ENCODE measurements at places on chromosomes 5 and 9. TPM values are rescaled to one million over a fixed set of nuclear protein-coding genes. Genes with fewer than 3 reads are reported as not detected.

DNA sequence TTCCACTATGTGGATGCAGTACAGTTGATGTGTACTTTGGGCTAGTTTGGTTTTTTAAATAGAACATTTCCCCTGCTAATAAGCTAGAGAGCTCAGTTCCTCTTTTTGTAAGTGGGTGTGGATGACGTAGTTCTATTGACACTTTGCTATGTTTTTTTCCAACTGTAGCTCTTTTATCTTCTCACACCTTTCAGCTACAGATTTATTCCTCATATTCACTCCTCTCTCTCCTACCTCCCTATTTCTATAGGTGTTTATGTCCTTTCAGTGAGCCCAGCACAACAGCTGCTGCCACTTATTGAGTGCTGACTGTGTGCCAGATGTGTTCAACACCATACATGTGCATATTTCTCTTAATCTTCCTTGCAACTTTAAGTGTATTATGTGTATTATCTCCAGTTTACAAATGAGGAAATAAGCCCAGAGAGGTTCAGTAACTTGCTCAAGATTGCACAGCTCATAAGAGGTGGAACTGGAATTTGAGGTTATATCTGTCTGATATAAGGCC, 215.7 kb downstream of the SEMA6A start:
- DNase-seq, result no peak
- no peaks in the 10 kb centered on the region for H3K27me3 ChIP-seq
- H3K4me3 ChIP-seq, result no peak overlapping the region
- H3K4me1 ChIP-seq, result no peaks in the 10 kb centered on the region

- no peak for DNase-seq
- H3K4me1 ChIP-seq, result no peaks in the 10 kb centered on the region
- H3K4me3 ChIP-seq, result no peak overlapping the region
- no peak overlapping the region for H3K27ac ChIP-seq
Observed at GRCh38 chr9:114493521-114494184, 11.6 kb downstream of the WHRN start.

GRCh38 chr9:14058325-14058688, 255.6 kb downstream of the NFIB start:
- no peak overlapping the region for H3K4me3 ChIP-seq
- no peak for DNase-seq
- no peaks in the 10 kb centered on the region for H3K27me3 ChIP-seq
- no peaks in the 10 kb centered on the region for H3K36me3 ChIP-seq
- no peak overlapping the region for H3K27ac ChIP-seq

GRCh38 chr9:115672477-115673316, 480.9 kb upstream of the PAPPA start:
- peak; percentile 97 for DNase-seq
- H3K27me3 ChIP-seq, result no peaks in the 10 kb centered on the region
- no peaks in the 10 kb centered on the region for H3K36me3 ChIP-seq
- H3K27ac ChIP-seq, result peak overlapping the region; percentile 99
- peaks cover 64% of the 10 kb centered on the region for H3K4me1 ChIP-seq

- H3K27me3 ChIP-seq, result no peaks in the 10 kb centered on the region
- H3K36me3 ChIP-seq, result peaks cover 58% of the 10 kb centered on the region
- no peak overlapping the region for H3K4me3 ChIP-seq
- no peak overlapping the region for H3K27ac ChIP-seq
Observed at GRCh38 chr9:83656032-83656680, 33.2 kb downstream of the IDNK start.

DNA sequence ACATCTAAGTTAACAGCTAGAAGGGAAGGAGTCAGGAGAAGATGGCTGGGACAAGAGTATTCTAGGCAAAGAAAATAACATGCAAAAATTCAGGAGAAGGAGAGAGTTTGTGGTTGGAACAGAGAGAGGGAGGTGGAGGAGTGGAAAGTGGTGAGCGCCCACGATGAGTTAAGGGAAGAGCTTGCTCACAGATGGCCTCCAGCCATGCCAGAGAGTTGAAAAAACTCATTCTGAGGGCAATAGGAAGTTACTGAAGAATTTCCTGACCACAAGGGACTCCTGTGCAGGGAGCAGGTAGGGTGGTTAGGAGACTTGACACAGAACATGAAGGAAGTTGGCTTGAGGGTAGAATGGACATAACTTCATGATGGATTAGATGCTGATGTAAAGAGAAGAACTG, 159.7 kb downstream of the DOCK2 start:
- H3K36me3 ChIP-seq, result no peaks in the 10 kb centered on the region
- H3K27ac ChIP-seq, result no peak overlapping the region
- peaks cover 21% of the 10 kb centered on the region for H3K4me1 ChIP-seq
- no peak overlapping the region for H3K4me3 ChIP-seq

DNA sequence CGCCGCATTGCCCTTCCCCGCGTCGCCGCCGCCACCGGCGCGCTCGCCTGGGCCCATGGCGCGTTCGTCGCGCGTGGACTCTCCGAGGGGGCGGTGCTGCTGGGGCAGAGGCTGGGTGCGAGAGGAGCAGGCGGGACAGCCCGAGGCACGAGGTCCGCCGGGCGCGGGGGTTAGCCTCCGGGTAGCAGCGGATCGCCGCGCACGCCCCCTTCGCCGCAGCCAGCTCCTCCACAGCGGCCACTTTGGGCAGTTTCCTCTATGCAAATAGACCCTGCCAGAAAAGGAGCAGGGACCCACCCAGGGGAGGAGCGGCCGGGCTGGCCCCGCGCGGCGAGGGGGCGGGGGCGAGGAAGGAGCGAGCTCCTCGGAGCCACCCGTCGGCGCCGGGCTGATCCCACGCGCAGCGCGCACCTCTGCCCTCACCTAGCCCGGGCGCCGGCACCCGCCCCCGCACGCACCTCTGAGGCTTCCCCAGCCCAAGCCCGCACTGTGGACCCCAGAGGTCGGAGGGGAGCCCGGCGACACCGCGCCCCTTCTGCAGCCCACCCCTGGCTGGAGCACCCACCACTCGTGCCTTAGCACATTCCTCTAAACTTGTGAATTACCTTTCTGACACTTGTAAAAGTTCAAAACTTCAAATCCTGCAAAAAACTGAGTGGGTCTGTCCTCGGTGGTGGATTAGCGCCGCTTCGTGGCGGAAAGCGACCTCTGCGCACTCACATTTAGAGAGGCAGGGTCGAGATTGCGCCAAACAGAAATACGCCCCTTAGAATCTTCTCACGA, at the start of gene COL23A1:
COL23A1 (minus strand) TSS at position 253 of the 783 bp plus-strand sequence.
- peaks cover 8% of the 10 kb centered on the region for H3K36me3 ChIP-seq
- no peak within 1 kb of the TSS for H3K27ac ChIP-seq
- peak within 1 kb of the TSS; percentile 62 for H3K4me3 ChIP-seq
- peaks cover 12% of the 10 kb centered on the region for H3K4me1 ChIP-seq

GRCh38 chr5:123036391-123037103, at the start of gene PPIC:
Gene PPIC (minus strand): TSS chr5:123036725. CDS start chr5:123036625, 100 bp downstream.
- H3K4me1 ChIP-seq, result peaks cover 7% of the 10 kb centered on the region
- H3K27me3 ChIP-seq, result no peaks in the 10 kb centered on the region
- DNase-seq, result peak; percentile 88
- H3K4me3 ChIP-seq, result peak within 1 kb of the TSS; percentile 91

- no peak overlapping the region for H3K4me3 ChIP-seq
- H3K27ac ChIP-seq, result no peak overlapping the region
- H3K36me3 ChIP-seq, result peaks cover 36% of the 10 kb centered on the region
Observed at GRCh38 chr5:43290726-43291125, 22.5 kb downstream of the HMGCS1 start.

Gene RASGRF2
- not detected for total RNA-seq

Measured in GM23248 (cell line).